ENCODE measurements at places on chromosomes 5 and 9.

DNA sequence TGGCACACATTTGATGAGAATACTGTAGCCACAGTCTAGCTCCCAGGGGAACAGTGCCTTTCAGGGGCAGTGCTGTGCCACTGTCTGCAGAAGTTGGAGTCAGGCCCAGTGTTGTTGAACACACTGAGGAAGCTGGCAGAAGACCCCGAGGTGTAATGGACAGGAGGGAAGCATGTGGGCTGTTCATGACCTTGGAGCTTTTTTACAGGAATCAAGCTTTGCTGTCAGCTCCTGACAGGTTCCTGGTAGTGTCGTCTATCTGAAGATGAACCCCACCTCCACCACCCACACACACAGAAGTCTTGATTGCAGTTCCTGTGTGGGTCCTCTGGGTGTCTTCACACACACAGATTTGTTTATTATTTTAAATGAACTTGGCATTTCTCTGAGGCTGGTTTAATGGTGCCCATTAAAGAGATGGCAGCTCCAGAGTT is 40.3 kb upstream of the TNFAIP8 start:
- DNase-seq = no peak

DNA sequence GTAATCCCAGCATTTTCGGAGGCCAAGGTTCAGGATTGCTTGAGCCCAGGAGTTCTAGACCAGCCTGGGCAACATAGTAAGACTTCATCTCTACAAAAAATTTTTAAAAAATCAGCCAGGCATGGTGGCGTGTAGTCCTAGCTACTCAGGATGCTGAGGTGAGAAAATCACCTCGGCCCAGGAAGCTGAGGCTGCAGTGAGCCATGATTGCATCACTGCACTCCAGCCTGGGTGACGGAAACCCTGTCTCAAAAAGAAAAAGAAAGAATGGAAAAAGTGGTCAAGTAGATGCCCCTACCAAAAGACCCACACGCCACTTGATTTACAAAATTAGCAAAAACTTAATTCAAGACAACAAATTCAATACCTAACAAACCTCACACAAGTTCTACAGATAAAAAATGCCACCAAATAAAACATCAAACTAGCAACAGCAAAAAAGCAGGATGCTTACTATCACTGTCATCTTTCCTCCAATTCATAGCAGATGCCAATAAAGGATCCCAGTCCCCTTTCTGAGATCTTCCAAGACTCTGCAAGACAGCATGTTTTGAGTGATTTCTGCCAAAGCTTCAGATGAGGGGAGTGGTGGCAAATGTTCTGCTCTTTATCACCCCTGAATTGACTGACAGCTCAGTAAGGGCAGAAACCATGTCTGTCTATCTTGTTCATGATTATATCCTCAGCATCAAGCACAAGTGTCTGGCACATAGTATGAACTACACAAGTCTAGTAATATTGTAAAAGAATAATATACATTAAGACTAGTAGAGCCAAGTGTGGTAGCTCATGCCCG is 34.2 kb upstream of the TESK1 start:
- DNase-seq = no peak

DNA sequence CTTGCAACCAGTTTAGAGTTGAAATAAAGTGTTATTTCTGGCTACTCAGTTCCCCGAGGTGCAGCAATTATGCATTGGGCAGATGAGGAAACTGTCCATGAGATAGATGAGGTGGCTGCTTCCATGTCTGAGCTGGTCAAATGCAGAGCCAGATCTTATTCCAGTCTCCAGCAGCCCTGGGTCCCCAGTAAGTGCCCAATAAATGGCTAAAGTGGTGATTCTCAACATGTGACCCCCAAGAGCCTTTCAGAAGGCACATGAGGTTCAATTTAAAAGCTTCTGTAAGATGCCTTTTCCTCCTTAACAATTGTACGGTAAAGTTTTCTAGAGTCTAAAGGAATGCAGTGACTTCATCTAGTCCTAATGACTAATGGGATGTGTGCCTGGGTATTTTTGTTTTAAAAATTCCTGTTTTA is 17.5 kb downstream of the ATOX1 start:
- DNase-seq = no peak

DNA sequence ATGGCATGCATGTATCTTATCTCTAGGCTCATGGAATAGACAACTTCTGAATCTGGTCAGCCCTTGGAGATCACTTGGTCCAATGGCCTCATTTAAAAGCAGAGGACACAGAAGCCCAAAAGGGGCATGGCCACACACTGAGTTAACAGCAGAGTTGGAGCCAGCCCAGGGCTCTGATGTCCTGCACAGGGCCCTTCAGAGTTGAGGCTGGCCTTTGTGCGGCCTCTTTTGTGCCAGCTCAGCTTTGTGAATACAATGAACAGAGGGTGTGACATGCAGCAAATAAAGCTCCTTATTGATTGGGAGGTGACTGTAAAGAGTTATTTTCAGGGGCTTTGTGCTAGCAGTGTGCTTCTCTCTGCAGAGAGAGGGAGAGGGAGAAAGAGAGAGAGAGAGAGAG is 150.1 kb upstream of the STK32A start:
- DNase-seq = no peak
